ENCODE measurements at places on chromosomes 11 and 22. TPM values are rescaled to one million over a fixed set of nuclear protein-coding genes. Genes with fewer than 3 reads are reported as not detected.

DNA sequence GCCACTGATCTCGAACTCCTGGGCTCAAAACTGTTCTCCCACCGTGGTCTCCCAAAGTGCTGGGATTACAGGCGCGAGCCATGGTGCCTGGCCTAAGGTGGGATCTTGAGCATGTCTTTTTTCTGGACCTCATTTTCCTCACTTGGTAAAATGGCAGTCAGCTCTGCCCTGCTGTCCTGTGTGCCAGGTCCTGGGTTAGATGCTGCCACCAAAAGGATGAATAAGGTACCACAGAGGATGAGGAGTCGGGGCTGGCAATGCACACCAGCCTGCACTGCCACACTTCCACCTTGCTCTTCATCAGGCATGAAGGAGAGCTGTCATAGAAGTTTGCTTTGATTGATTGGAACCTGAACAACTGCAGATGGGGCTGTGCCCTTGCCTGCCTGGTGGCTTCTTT, 32.3 kb downstream of the ACO2 start:
- peak; percentile 19 for DNase-seq

GRCh38 chr22:43511276-43511910, 99.6 kb downstream of the MPPED1 start:
- no peak for DNase-seq

- DNase-seq: no peak
These were observed 159.6 kb upstream of the E2F8 start for GRCh38 chr11:19400296-19400695.

DNA sequence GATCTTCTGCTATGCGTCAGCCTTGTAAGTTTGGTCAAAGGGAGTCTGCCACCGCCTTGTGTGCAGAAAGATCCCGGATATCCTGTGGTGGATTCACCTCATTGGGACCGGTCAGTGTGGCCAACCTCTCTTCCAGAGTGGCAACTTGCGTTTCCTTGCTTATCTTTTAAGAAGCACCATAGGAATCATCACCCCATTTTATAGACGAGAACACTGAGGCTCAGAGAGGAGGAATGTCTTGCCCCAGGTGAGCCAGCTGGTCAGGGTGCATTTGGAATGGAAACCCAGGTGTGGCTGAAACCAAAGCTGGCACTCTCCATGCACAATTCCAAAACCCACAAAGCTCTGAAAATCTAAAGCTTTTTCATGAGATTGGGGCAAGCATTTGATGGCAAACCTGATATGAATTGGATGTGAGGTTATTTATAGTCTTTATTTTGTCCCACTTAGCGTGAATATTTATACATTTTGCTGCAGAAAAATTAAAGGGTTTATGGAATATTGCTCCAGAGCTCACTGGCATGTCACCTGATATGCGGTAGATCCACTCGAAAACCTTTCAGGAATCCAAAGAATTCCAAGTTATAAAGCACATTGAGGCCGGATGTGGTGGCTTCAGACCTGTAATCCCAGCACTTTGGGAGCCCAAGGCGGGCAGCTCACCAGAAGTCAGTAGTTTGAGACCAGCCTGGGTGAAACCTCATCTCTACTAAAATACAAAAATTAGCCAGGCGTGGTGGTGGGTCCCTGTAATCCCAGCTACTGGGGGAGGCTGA, 12.1 kb upstream of the EIF3D start:
- DNase-seq: peak; percentile 88

- DNase-seq: no peak
These were observed 559.7 kb downstream of the BRD1 start for GRCh38 chr22:49267996-49268395.

- no peak for DNase-seq
These were observed 27.4 kb downstream of the OPCML start for GRCh38 chr11:133504906-133505305.

GRCh38 chr22:42754658-42755057, 34.0 kb upstream of the A4GALT start:
- peak; percentile 86 for DNase-seq

- no peak for DNase-seq
These were observed 45.8 kb downstream of the HEPHL1 start for GRCh38 chr11:94066901-94067429.

GRCh38 chr11:67525275-67525976, 2.2 kb upstream of the CABP2 start:
- no peak for DNase-seq

GRCh38 chr11:45665933-45666647, 668 bp upstream of the CHST1 start:
- peak; percentile 34 for DNase-seq

DNA sequence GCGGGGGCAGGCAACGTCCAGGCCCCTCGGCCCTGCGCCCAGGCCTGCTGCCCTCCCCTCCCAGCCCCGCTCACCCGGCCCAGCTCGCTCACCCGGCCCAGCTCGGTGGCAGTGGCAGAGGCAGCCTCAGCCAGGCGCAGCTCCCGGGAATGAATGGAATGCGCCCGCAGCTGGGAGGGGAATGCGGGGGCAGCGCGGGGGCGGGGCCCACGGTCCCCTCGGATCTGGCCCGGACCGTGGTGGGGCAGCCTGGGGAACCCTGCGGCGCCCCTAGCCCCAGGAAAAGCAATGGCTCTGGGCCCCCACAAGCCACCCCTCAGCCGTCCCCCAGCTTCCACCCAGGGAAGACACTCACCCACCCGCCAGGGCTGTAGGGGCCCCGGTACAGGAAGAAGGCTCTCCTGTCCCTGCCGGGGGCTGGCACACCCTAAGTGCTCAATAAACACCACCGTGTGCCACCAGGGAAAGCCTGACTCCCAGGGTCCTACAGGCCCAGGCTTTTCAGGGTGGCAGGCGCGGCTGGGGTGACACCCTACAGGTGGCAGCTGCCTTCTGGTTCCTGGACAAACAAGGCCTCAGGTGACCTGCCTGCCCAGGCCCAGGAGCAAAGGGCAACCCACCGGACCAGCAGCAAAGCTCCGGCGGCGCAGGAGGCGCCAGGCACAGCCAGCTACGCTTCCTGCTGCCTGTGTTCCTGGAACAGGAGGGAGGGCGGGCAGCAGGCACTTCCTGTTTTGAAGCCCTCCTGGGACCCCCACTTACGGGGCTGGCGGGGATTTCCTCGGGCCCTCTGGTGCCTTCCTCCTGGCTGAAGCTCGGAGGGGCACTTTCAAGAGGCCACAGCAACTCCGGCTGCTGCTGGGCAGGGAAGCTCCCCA, 13.8 kb downstream of the PLXNB2 start:
- peak; percentile 78 for DNase-seq

- no peak for DNase-seq
These were observed 8.8 kb downstream of the RRAS2 start for GRCh38 chr11:14350215-14350614.

TRPM5 gene
- total RNA-seq: not detected

LDHAL6A gene
- total RNA-seq: not detected

KCNK4 gene
- 0.10 TPM for total RNA-seq

CCDC81 gene
- total RNA-seq: 0.79 TPM

APOL6 gene
- total RNA-seq: 22.2 TPM

C22orf42 gene
- not detected for total RNA-seq

All from M059J (cell line).